Activated naive CD4-positive, alpha-beta T cell (primary cell): ENCODE measurements at places on chromosomes 2 and 18.

DNA sequence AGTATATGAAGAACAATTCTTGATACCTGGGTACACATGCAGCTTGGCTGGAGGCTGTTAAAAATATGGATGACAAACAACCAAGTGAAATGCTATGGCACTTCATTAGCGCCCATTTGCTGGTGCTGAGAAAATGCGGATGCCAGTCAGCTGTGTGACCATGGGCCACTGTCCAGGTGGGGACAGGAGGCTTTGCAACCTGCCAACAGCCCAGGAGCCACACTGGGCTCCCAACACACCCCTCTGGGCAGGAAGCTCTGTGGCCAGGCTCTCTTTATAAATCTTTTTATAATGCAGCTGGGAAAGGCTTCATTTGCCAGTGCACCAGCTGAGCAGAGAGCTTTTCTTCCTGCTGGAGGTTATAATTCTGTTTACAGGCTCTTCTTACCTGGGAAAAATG is 19.9 kb downstream of the RNF144A start:
- DNase-seq, result no peak

DNA sequence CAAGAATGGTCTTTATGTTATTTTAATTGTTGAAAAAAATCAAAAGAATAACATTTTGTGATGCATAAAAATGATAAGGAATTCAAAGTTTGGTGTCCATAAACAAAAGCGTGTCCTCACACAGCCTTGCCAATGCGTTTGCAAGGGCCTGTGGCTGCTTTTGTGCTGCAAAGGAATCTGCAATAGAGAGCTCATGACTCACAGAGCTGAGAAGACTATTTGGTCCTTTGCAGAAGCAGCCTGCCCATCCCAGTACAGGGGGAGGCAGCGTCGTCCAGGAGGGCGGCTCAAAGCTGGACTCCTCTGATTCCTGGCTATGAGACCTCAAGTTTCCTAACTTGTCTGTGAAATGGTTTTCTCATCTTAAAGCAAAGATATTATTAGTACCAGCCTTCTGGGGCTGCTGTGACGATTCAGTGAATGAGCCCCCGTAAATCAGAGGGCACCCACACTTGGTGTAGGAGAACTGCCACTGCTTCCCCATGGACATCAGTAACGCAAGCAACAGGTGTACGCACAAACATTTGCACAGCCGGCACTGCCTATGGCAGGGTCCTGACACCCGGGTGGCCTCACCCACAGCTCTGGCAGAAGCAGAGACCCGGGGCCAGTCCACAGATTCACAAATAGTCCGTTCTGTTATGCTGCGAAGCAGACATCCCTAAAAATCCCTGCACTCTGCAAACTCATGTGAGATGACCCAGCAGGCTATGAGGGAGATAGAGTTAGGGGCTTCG is 70.6 kb upstream of the ASAP2 start:
- DNase-seq, result no peak

DNA sequence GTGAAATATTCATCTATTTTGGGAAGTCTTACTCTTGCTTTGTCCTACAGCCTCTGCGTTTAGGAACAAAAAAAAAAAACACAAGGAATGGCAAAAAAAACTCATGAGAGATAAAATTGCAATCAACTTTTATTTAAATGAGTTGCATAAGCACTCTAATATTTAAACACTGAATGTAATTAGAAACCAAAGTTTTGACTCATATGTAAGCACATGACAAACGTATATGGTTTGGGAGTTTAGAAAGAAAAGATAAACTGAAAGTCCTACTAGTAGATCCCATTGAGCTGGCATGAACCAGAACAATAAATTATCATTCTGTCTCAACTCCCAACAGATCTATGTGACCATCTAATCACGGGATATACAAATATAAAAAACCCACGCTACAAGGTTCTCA is 44.8 kb downstream of the REV1 start:
- no peak for DNase-seq

GRCh38 chr2:232908695-232909094 is 38.6 kb downstream of the SNORC start:
- no peak for DNase-seq
